ENCODE measurements at places on chromosomes 6 and 20.

- DNase-seq, result no peak
These were observed 22.1 kb upstream of the TRDN start for GRCh38 chr6:123658848-123659247.

GRCh38 chr6:109001291-109001894, 93.3 kb downstream of the SESN1 start:
- DNase-seq, result no peak

DNA sequence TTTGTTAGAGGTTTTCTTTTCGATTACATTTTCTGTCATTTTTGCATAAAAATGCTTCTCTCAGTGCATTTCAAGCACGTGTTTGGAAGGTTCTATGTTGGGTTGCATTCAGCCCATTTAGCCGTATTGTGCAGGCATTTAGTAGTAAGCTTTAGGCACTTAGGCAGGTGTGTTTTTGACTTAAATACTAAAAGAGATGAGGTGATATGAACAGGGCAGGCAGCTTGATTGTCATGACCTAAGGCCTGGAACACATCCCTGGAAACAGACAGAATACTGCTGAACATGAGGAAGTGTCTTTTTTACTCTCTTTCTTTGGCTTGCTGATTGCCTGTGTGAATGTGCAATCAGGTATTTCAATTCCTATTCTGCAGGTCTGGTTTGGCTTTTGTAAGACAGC, 610.5 kb upstream of the MAN1A1 start:
- no peak for DNase-seq

- DNase-seq, result no peak
These were observed 35.3 kb downstream of the ELOVL2 start for GRCh38 chr6:11008821-11009220.

GRCh38 chr6:321536-322258, 29.4 kb downstream of the DUSP22 start:
- no peak for DNase-seq

GRCh38 chr6:138571585-138572166, 72.4 kb upstream of the NHSL1 start:
- DNase-seq, result no peak

DNA sequence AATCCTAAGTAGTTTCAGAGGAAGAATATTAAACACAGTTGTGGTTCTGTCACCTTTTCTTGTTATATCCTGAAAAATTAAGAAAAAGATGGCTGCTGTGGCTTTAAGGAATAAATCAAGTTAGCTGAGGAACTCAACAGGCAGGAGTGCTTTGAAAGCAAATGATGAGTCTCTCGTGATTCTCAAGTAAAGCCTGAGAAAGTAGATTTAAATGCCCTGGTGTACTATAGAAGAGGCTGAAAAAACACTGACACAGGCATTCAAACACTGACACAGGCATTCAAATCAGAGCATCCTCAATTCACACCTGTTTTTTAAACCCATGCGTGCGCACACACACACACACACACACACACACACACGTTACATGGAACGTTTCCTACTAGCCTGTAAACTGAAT, 218.6 kb downstream of the OGFRL1 start:
- no peak for DNase-seq

GRCh38 chr6:75368151-75368779, 83.7 kb upstream of the TMEM30A start:
- DNase-seq, result no peak

DNA sequence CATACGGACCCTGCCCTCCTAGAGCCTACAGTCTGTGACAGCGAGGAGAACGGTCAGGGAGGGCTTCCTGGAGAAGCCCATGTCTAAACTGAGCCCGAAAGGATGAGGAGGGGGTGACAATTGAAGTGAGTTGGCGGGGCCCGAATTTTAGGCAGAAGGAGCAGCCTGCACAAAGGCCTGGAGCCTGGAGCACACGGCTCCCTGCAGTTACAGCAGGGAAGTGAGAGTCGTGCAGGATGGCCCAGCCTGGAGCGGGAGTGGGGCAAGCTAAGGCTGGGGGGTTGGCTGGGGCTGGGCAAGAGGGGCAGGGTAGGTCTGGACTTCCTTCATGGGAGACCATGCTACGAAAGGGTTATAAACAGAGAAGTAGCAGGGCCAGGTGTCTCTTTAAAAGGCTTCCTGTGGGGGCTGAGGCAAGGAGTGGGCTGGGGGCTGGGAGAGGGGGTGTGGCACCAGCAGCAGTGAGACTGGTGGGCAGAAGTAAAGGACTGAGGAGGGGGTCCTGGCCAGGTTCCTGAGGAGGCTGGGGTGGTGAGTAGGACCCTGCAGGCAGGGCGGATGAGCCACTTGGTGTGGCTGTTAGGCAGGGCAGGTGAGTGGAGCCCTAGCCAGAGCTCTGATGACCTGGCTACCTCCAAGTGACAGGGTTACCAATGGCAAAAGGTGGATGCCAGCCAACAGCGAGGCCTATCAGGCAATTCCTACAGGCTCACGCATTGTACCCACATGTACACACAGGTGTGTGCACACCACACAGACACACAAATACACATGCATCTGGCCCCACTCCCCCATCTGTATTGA, 119.2 kb downstream of the MRPL14 start:
- no peak for DNase-seq

- DNase-seq, result no peak
These were observed 54.9 kb downstream of the AKAP12 start for GRCh38 chr6:151294561-151295101.

GRCh38 chr6:104459543-104459942, 400.2 kb downstream of the HACE1 start:
- DNase-seq, result no peak

DNA sequence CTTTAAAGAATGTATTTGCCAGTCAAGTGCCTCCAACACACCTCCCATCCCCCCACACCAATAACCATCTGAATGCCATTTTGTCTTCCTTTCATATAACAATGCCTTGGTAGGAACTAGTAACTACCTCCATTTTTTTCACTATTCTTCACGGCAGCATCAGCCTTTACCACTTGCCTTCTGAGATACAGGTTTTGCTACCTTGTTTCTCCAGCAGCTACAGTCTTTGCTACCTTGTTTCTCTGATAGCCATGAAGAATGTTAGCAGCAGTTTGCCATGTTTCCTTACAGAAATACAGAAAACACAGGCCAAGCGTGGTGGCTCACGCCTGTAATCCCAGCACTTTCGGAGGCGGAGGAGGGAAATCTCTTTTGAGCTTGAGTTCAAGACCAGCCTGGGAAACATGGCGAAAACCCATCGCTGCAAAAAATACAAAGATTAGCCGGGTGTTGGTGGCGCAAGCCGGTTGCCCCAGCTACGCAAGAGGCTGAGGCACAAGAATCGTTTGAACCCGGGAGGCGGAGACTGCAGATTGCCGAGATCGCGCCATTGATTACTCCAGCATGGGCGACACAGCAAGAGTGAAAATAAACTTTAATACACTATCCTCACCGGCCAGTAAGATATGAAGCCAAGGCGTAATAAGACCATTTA, 100.9 kb downstream of the HFE start:
- DNase-seq, result peak; percentile 38

- no peak for DNase-seq
These were observed 33.8 kb downstream of the TOX2 start for GRCh38 chr20:43948455-43948854.

DNA sequence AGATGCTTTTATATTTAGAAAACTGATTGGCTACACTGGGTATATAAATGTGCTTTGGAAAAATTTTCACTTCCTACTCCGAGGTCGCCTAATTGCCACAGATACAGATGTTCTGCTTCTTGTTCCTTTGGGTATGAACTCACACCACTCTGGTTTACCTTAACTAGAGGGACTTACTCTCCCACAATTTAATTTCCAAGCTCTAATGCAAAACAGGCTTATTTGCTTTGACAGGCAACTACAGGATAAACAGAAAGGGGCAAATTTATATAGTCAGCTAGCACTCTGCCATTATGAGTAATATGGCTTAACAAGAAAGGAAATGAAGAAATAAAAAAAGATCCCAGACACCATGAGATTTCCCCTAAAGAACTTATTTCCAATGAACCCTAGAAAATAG, 156.9 kb upstream of the ZFP64 start:
- DNase-seq, result no peak

- DNase-seq, result no peak
These were observed 108.0 kb upstream of the FOXO3 start for GRCh38 chr6:108452711-108453195.

GRCh38 chr6:80330961-80331360, 224.5 kb downstream of the BCKDHB start:
- DNase-seq, result no peak

- no peak for DNase-seq
These were observed 152.4 kb downstream of the BCAS1 start for GRCh38 chr20:53918020-53918311.

- DNase-seq, result no peak
These were observed 361.6 kb downstream of the PHF3 start for GRCh38 chr6:63997221-63997620.

GRCh38 chr20:48210111-48211027, 425.1 kb upstream of the SULF2 start:
- no peak for DNase-seq

DNA sequence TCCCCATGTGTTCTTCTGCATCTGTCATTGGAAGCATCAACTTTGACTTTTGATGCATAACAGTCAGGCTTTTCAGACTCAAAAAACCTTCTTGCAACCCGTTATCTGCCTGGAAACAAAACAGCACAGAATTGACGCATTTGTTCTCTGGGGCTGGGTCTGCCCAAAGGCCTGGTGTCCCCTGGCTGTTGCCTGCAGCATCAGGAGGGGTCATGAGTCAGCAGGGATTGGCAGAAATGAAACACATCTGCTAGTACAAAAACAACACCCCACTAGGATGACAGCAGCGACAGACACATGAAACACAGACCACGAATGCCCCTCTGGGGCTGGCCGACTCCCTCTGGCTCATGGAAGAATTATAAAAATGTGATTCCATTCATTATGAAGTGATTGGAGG, 157.6 kb upstream of the INSM1 start:
- DNase-seq, result no peak

GRCh38 chr6:288866-289265, 3.4 kb upstream of the DUSP22 start:
- no peak for DNase-seq
